ENCODE measurements at places on chromosomes 6 and 20.
A peak's percentile ranks its signal among the peaks of the same experiment; 100 is the strongest.

DNA sequence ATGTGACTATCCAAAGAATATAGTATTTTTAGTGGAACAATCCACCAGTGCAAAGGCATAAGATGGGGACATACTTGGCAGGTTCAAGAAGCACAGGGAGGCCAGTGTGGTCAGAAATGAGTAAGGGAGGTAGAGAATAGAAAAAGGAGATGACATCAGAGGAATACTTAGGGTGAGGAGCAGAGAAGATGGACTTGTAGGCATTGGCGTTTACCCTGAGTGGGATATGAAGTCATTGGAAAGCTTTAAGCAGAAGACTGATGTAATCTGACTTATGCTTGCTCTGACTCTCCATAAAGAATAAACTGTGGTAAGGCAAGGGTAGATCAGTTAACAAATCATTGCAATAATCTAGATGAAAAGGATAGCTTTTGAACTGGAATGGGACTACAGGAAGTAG, 228.7 kb downstream of the GJA1 start:
- no peaks in the 10 kb centered on the region for H3K36me3 ChIP-seq
- H3K4me1 ChIP-seq = peaks cover 15% of the 10 kb centered on the region
- H3K27me3 ChIP-seq = no peaks in the 10 kb centered on the region
- H3K4me3 ChIP-seq = no peak overlapping the region
- no peak overlapping the region for H3K27ac ChIP-seq
- no peak for DNase-seq

- peaks cover 69% of the 10 kb centered on the region for H3K4me1 ChIP-seq
- no peak for DNase-seq
- H3K4me3 ChIP-seq = no peak overlapping the region
- peak overlapping the region; percentile 89 for H3K27ac ChIP-seq
- H3K36me3 ChIP-seq = peaks cover 6% of the 10 kb centered on the region
Measured at GRCh38 chr6:119312875-119313338, 36.7 kb downstream of the MAN1A1 start.

DNA sequence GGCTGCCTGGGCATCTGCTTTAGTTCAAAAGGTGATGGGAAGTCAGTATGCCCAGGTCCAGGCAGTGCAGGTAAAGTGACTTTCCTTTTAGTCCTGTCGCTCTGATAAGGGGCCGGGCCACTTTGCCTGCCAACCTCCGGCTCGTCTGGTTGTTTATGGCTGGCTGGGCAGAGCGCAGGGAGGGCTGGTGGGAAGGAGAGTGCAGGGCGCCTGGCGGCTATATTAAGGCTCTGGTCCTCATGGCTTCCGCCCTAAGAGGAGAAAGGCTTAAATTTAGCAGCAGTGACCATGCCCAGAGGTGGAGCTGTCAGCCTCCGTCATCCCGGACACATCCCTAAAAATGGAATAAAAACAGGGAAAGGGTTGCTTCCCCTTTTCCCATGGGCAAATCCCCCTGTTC, 14.6 kb downstream of the GATA5 start:
- H3K36me3 ChIP-seq = no peaks in the 10 kb centered on the region
- peaks cover 59% of the 10 kb centered on the region for H3K4me1 ChIP-seq
- no peaks in the 10 kb centered on the region for H3K27me3 ChIP-seq
- H3K27ac ChIP-seq = no peak overlapping the region

DNA sequence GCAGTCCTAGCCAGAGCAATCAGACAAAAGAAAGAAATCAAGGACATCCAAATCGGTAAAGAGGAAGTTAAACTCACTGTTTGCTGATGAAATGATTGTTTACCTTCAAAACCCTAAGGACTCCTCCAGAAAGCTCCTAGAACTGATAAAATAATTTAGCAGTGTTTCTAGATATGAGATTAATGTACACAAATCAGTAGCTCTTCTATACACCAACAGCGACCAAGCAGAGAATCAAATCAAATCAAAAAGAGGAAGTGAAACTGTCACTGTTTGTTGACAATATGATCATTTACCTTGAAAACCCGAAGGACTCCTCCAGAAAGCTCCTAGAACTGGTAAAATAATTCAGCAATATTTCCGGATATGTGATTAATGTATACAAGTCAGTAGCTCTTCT, 21.7 kb downstream of the SERPINB9 start:
- H3K4me1 ChIP-seq = peaks cover 26% of the 10 kb centered on the region
- H3K4me3 ChIP-seq = no peak overlapping the region
- DNase-seq = no peak
- H3K27me3 ChIP-seq = peaks cover 10% of the 10 kb centered on the region

DNA sequence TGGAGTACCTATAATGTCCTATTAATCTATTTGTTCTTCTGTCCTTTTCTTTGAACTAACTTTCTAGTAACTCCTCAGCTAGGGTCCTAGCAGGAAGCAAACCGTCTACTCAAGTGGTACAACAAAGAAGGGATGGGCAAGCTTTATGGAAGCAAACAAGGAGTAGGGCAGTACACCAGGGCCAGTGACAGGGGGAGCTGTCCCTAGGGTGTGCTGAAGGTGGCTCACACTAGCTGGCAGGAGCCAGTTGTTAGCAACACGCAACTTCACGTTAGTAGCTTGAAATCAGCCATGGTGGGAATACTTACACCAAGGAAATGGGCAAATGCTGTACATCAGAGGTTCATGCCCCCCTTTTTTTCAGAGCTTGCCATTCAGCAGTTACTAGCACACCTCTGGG, 74.0 kb upstream of the EYA2 start:
- no peak overlapping the region for H3K4me3 ChIP-seq
- no peaks in the 10 kb centered on the region for H3K36me3 ChIP-seq
- H3K27me3 ChIP-seq = peaks cover 4% of the 10 kb centered on the region
- H3K27ac ChIP-seq = no peak overlapping the region
- no peak for DNase-seq

- no peak overlapping the region for H3K27ac ChIP-seq
- H3K4me1 ChIP-seq = peaks cover 84% of the 10 kb centered on the region
- peaks cover 6% of the 10 kb centered on the region for H3K27me3 ChIP-seq
- H3K36me3 ChIP-seq = peaks cover 75% of the 10 kb centered on the region
- no peak for DNase-seq
Measured at GRCh38 chr6:107641071-107641470, 151.2 kb downstream of the SOBP start.

GRCh38 chr20:5090191-5090590, 29.6 kb downstream of the PCNA start:
- H3K27me3 ChIP-seq = no peaks in the 10 kb centered on the region
- no peak for DNase-seq
- H3K4me3 ChIP-seq = no peak overlapping the region
- H3K4me1 ChIP-seq = peaks cover 4% of the 10 kb centered on the region
- H3K27ac ChIP-seq = peak overlapping the region; percentile 41

DNA sequence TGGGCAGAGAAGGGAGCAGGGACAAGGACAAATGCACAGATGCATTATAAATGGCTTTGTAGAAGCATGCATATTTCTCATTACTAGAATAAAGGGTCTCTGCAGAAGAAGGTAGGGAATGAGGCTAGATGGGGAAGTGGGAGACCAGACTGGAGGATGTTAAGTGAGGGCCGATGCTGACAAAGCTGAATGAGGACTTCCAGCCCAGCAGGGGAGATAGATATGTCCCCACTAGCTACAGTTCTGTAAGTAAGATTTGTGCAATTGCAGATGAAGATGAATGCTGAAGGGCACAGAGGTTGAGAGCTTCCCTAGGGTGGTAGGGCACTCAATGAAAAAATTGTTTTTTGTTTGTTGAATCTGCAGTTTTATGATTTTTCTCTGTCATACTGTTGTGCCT, 16.9 kb downstream of the ADGRG6 start:
- H3K4me3 ChIP-seq = no peak overlapping the region
- H3K4me1 ChIP-seq = no peaks in the 10 kb centered on the region
- no peak for DNase-seq
- no peaks in the 10 kb centered on the region for H3K27me3 ChIP-seq

DNA sequence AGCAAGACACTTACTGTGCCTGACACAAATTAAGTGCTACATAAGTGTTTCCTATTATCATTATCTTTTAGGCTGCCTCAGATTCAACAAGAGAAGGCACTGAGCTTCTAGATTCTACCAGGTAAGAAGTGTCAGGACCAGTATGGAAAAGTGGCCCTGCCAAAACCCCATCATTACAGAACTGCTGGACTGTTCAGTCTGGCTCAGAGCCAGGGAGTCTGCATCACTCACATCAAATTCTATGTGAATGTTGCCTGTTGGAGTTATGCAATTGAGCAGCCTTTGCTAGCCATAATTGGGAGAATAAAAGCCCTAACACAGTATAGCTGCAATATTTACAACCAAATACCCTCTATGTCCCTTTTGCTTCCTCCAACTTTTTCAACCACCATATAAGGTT, 70.9 kb downstream of the ATG5 start:
- H3K27ac ChIP-seq = no peak overlapping the region
- peaks cover 20% of the 10 kb centered on the region for H3K36me3 ChIP-seq
- no peak overlapping the region for H3K4me3 ChIP-seq
- DNase-seq = no peak

DNA sequence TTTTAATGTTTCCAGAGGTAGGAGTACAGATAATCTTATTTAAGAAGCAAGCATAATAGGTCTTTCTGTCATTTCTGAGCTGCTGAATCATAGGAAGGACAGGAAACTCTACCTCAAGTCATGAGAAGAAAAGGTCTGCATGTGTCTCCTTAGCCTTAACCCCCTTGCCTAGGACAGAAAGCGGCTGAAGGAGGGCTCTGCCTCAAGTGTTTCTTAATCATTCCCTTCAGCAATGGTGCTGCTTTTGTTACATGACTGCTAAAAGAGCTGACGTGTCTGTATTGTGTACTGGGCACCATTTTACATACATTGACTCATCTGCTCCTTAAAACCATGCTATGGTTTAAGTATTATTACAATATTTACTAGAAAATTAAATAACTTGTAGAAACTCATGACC, 564.0 kb upstream of the AGPAT4 start:
- H3K4me1 ChIP-seq = peaks cover 71% of the 10 kb centered on the region
- peaks cover 9% of the 10 kb centered on the region for H3K27me3 ChIP-seq
- H3K27ac ChIP-seq = no peak overlapping the region
- H3K4me3 ChIP-seq = no peak overlapping the region

GRCh38 chr20:10201321-10201870, 17.2 kb upstream of the SNAP25 start:
- H3K27ac ChIP-seq = no peak overlapping the region
- peaks cover 5% of the 10 kb centered on the region for H3K27me3 ChIP-seq
- H3K36me3 ChIP-seq = no peaks in the 10 kb centered on the region
- H3K4me1 ChIP-seq = no peaks in the 10 kb centered on the region
- no peak for DNase-seq

DNA sequence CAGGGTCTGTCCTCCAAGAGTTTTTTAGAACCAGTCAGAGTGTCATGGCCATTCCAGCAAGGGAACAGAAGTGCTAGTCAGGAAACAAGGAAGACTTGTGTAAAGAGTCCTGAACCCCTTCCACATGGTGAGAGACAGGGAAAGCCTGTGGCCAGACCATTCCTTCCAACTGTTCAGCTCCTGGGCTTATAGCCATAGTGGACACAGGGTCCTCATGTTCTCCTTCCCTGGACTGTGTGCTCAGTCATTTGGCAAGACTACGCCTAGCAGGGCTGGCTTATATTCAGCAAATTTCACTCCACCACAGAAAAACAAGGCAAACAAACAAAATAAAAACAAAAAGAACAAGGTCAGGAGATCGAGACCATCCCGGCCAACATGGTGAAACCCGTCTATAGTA, 60.5 kb downstream of the NRN1 start:
- H3K36me3 ChIP-seq = peaks cover 6% of the 10 kb centered on the region
- no peak overlapping the region for H3K27ac ChIP-seq
- no peak overlapping the region for H3K4me3 ChIP-seq
- no peaks in the 10 kb centered on the region for H3K4me1 ChIP-seq

GRCh38 chr6:162538643-162539064, 188.9 kb downstream of the PRKN start:
- no peak overlapping the region for H3K4me3 ChIP-seq
- peaks cover 10% of the 10 kb centered on the region for H3K27me3 ChIP-seq
- no peak overlapping the region for H3K27ac ChIP-seq

DNA sequence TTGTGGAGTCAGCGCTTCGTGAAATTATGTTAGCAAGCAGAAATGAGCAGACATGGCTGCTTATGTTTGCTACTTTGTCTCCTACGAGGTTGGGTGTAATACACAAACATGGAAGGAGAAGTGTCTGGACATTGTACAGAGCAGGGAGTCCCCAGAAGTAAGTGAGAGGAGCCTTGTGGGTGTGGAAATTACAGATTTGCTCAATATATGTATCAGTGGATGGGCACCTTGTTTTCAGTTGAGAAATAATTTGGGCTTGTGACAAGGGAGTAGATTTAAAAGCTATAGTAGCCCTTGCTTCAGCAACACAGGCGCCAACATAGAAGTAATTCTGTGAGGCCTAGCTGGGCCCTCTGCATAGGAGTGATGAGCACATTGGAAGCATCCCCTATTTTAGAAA, 49.2 kb downstream of the HECA start:
- H3K27me3 ChIP-seq = peaks cover 4% of the 10 kb centered on the region
- no peak overlapping the region for H3K27ac ChIP-seq
- peaks cover 17% of the 10 kb centered on the region for H3K36me3 ChIP-seq
- H3K4me3 ChIP-seq = no peak overlapping the region
- DNase-seq = no peak

GRCh38 chr6:4446982-4447381, 311.6 kb upstream of the ECI2 start:
- peaks cover 7% of the 10 kb centered on the region for H3K36me3 ChIP-seq
- H3K4me3 ChIP-seq = no peak overlapping the region
- DNase-seq = no peak

DNA sequence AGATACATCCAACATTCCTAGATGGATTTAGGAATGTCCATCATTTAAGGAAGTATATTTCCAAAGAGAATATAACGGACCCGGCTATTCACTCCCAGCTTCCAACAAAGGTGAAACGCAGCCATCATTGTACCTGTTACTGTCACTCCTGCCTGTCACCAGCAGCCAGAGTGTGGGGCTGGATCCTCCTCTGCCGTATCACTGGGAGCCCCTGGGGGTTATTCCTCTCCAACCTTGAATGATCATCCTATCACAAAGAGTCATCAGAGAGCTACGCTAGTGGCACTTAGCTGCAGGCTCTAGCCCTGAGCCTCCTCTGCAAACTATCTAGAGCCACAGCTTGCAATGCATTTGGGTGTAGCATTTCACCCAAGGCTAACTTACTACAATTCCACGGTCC, 73.6 kb upstream of the NHSL1 start:
- no peaks in the 10 kb centered on the region for H3K27me3 ChIP-seq
- peaks cover 25% of the 10 kb centered on the region for H3K4me1 ChIP-seq
- H3K27ac ChIP-seq = no peak overlapping the region

- DNase-seq = no peak
- no peak overlapping the region for H3K4me3 ChIP-seq
Measured at GRCh38 chr6:108312605-108313004, 17.8 kb downstream of the AFG1L start.

- H3K27ac ChIP-seq = peak overlapping the region; percentile 57
- H3K27me3 ChIP-seq = peaks cover 2% of the 10 kb centered on the region
- peaks cover 5% of the 10 kb centered on the region for H3K36me3 ChIP-seq
- DNase-seq = no peak
- H3K4me3 ChIP-seq = no peak overlapping the region
Measured at GRCh38 chr6:109336221-109336961, 45.9 kb downstream of the CD164 start.

GRCh38 chr6:49744259-49744658, at the start of gene CRISP3:
Gene CRISP3 (minus strand): TSS chr6:49744388. CDS start chr6:49744367, 21 bp downstream.
- no peak within 1 kb of the TSS for H3K27ac ChIP-seq
- no peaks in the 10 kb centered on the region for H3K4me1 ChIP-seq
- no peaks in the 10 kb centered on the region for H3K27me3 ChIP-seq
- no peak for DNase-seq
- no peak within 1 kb of the TSS for H3K4me3 ChIP-seq
